ENCODE measurements at places on chromosomes 13 and 19.
A peak's percentile ranks its signal among the peaks of the same experiment; 100 is the strongest.

GRCh38 chr19:15289673-15290072 is 42.7 kb downstream of the BRD4 start:
- no peak for DNase-seq

DNA sequence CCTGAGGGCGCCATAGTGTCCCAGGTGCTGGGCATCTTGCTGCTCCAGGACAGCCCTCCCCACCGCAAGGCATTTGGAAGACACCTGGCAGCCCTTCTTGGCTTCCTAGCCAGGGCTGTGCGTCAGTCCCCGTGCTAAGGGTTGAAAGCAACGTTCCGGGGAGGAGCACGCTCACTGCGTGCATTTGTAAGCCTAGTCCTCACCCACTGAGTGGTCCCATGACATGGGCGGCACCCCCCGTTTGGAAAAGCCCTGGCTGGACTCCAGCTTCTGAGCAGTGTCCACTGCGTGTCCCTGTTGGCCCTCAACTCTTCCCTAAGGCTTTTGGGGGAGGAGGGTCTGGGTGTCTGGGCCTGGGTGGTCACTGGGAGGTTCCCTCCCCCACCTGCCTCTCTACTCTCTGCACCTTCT is 76.3 kb upstream of the GPR183 start:
- DNase-seq, result no peak

DNA sequence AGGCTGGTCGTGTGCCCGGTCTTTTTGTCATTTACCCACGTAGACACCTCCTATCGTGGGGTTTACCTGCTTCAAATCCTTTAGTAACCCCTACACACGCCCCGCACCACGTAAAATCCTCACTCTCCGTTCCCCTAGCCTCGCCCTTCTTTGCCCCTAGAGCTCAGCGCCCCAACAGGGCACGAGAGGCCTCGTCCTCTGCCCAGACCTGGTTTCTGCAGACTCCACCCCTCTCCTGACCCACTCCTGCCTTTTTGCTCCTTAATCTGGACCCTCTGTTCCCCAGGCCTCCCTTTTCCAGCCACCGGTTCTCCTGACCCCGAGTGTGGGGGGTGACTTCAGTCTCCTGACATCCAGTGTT is 412 bp downstream of the ZNF528 start:
- DNase-seq, result no peak

- no peak for DNase-seq
Observed at GRCh38 chr13:113202912-113203311, 5.6 kb downstream of the PCID2 start.

- DNase-seq, result peak; percentile 20
Observed at GRCh38 chr13:72953391-72953965, 105.3 kb upstream of the KLF5 start.

DNA sequence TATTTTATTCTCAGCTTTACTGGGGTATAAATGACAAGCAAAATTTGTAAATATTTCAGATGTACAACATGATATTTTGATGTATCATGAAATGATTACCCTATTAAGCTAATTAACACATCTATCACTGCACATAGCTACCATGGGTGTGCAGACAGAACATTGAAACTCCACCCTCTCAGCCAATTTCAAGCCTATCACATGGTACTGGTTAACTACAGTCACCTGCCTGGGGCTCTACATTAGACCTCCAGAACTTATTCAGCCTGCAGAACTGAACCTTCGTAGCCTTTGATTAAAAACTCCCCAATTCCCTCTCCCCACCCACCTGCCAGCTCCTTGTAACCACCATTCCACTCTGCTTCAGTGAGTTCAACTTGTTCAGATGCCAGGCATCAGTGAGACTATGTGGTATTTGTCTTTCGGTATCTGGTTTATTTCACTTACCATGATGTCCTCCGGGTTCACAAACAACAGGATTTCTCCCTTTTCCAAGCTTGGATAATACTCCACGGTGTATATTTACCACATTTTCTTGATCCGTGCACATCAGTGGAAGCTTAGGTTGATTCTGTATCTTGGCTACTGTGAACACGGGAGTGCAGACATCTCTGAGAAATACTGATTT is 19.2 kb downstream of the RAB20 start:
- DNase-seq, result no peak

DNA sequence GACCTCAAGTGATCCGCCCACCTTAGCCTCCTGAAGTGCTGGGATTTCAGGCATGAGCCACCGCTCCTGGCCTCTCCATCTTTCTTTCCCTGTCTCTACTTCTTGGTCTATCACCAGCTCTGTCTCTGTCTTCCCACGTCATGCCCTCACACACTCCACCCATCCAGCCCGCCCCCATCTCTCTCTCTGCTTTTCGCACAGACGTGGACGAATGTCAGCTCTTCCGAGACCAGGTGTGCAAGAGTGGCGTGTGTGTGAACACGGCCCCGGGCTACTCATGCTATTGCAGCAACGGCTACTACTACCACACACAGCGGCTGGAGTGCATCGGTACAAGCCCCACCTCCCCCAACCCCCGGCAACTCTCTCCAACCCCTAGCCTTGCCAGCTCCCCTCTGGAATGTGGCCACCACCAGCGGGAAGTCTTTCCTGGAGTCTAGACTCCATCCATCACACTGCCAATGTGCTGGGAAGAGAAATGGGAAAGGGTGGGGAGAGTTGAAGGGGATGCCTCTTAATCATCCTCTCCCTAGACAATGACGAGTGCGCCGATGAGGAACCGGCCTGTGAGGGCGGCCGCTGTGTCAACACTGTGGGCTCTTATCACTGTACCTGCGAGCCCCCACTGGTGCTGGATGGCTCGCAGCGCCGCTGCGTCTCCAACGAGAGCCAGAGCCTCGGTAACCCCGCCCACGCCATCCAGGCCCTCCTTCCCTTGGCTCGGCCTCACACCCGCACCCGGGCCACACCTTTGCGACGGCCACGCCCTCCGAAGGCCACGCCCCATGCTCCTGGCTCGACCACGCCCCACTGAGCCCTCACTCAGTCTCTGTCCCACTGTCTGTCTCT is 22.5 kb downstream of the LTBP4 start:
- DNase-seq, result no peak

GRCh38 chr19:21765151-21765550 is 2.2 kb downstream of the ZNF100 start:
- no peak for DNase-seq

Measured in left renal cortex interstitium (tissue), 4 donors.